D341Med (cell line): ENCODE measurements at places on chromosomes 4 and X.

DNA sequence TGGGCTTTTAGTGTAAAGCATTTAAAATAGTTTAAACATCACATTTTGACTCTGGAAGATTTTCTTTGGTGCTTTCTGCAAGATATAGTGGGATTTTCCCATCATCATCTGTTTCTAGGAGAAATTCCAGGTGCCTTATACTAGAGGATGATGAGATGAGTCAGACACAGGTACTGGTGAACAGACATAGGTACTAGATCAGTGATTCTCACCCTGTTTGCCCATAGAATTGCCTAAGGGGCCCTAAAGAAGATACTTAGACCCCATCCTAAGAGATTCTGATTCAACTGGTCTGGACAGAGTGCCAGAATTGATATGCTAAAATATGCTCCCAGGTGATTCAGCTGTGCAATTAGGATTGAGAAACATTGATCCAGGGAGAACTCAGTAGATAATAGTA lies 9.7 kb downstream of the TSPAN7 start:
- DNase-seq, result no peak

- no peak for DNase-seq
Measured at GRCh38 chr4:151627491-151627890, 133.3 kb downstream of the GATB start.

DNA sequence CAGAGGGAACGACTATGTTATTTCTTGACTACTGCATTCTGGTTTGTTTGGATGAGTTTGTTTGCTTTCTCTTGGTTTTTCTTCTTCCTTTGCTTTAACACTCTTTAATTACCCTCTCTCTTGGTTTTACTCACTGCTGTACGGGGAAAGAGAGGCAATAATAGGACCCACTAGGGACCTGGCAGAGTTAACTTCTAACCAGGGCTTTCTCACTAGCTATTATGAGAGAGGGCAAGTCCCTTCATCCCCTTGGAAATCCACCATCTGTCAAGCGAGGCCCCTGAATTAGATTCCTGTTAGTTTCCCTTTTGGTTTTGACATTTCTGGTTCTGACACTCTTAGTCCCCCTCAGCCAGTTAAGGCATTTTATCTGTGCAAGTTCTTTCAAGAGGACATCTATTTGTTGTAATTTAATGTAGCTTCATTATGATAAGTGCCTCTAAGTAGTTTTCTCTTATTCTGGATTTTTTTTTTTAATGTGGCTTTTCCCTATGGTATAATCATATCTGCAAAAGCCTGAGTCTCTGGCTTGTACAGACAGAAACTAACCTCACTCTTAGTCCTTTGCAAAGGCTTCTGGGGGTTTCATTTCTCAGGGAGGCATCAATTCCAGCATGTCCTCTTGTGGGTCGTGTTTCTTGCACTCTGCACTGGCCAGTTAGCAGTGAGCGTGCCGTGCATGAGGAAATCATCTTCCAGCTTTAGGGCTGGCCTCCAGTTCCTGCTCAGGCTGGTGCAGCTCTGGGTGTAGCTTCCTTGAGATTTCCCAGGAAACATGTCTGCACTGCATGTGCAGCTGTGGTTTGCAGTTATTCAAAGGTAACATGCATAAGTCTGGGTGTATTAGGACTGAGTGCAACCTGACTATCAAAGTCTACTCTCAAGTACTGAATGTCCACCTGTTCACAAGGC lies 221.3 kb downstream of the STIM2 start:
- no peak for DNase-seq

GRCh38 chr4:71604785-71605184 lies 179.1 kb downstream of the GC start:
- DNase-seq, result no peak

DNA sequence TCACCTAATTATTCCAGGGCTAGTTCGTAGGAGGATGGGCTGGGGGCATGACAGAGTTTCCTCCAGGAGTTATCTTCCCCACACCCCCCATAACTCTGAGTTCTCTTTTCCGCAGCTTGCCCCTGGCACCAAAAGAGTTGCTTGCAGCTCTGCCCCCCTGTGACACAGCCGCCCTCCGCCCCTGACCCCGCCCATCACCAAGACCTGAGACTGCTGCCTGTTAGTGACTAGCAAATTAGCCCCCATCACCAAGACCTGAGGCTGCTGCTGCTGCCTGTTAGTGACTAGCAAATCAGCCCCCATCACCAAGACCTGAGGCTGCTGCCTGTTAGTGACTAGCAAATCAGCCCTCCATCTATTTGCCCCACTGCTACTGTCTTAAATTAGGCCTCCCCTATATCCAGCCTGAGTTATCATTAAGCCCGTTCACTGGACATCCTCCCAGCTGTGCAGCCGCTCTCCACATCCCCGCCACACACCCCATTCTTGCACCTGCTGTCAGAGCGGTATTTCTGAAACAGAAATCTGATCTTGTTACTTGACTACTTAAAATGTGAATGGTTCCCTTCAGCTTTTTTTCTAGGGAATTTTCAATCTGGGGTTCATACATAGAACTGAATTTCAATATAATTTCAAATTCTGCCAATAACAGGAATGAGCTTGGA lies 1.5 kb upstream of the PAPSS1 start:
- no peak for DNase-seq

DNA sequence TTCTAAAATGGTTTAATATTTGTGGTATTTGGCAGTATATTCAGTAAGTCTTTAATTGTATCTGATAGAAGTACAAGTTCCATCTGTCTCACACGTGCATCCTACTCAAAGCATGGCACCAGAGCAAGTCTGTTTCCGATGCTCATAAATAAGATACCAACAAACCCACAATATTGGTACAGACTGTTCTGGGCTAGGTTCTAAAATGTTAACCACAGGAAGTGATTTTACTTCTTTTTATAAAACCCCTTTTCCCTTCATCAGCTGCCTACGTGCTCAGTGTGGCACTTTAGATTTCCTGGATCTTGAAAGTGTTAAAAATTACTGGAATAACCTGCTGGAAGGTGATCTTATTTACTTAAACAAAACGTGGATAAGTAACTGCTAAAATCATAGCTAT lies 165.1 kb downstream of the CFAP299 start:
- DNase-seq, result no peak

- DNase-seq, result no peak
Measured at GRCh38 chrX:109327251-109327650, 154.6 kb downstream of the GUCY2F start.

DNA sequence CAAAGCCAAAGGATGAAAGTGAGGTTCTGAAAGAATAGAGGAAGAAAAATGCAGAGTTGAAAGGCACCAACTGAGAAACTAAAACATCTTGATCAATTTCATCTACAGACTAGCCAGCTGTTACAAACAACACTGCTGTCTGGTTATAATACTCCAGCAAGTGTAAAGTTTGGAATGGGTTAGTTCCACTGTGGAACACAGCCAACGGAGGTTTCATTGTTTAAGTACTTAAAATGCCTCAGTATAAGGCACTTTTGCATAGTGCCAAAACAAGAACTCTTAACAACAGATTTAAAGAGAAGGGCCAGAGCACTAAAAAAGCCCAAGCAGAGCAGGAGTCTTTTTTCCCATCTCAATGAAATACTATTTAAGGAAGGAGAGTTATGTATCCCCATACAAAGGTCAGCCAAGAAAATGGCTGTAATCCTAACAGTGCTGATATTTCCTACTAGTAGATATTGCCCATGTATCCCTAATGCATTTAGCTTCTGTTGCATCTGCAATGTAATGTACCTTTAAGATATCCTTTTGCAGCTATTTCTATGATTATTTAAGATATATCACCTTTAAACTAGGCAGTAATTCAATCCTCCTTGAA lies 16.5 kb downstream of the ACSL4 start:
- DNase-seq, result no peak
